Omental fat pad (tissue), 4 donors: ENCODE measurements at places on chromosomes 5 and 9. TPM values are rescaled to one million over a fixed set of nuclear protein-coding genes. Genes with fewer than 3 reads are reported as not detected.
A peak's percentile ranks its signal among the peaks of the same experiment; 100 is the strongest.

DNA sequence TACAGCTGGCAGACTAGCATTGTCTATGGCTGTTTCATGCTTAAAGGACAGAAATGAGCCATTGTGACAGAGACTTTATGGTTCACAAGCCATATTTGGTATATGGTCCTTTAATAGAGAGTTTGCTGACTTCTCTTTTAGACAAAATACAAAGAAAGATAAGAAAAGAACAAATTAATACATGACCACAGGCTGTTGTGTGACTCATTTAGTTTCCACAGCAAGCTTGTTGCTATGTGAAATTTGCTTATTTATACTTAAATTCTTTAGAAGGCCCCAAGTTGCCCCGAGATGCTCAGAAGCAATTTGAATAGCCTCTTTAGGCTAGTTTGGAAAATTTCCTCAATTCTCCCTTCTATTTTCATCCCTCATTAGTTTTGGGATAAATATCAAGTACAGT is 315.3 kb upstream of the RPS23 start:
- DNase-seq = no peak

GRCh38 chr9:115694014-115694413 is 459.6 kb upstream of the PAPPA start:
- DNase-seq = no peak

DNA sequence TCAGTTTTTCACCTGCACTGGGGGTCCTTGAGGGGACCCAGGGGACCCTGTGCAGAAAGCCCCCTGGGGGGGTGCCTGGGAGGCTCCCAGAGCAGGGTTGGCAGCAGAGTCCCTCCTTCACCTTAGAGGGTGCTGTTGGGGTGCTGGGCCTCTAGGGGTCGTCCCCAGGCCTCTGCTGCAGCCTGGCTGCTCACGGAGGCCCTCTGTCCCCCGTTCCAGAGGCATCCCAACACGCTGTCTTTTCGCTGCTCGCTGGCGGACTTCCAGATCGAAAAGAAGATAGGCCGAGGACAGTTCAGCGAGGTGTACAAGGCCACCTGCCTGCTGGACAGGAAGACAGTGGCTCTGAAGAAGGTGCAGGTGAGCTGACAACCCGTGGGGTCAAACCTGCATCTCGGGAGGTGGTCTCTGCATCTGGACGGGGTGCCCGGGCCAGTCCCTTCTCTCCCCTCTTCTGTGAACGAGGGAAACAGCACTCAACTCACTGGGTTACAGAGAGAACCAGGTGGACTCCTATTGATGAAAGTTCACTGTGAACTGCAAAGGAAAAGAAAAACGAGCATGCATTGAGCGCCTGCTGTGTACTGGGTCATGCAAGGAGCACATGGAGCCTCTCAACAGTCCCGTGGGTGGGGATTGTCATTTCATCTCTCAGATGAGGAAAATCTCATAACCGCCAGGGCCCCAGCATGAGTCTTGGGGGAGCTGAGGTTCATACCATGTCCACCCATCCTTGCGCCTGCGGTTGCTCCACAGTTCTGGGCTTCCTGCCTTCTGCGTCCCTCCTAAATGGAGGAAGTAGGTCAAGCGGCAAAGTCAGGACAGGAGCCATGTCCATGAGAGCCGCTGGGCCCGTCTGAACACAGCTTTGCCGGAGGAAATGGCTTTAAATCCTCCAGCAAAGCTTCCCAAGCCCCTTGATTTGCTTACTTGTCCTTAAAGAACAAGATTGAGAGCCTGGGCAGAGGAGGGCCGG is 54.8 kb downstream of the NEK6 start:
- no peak for DNase-seq

The SPATA31C1 gene
- not detected for total RNA-seq

DNA sequence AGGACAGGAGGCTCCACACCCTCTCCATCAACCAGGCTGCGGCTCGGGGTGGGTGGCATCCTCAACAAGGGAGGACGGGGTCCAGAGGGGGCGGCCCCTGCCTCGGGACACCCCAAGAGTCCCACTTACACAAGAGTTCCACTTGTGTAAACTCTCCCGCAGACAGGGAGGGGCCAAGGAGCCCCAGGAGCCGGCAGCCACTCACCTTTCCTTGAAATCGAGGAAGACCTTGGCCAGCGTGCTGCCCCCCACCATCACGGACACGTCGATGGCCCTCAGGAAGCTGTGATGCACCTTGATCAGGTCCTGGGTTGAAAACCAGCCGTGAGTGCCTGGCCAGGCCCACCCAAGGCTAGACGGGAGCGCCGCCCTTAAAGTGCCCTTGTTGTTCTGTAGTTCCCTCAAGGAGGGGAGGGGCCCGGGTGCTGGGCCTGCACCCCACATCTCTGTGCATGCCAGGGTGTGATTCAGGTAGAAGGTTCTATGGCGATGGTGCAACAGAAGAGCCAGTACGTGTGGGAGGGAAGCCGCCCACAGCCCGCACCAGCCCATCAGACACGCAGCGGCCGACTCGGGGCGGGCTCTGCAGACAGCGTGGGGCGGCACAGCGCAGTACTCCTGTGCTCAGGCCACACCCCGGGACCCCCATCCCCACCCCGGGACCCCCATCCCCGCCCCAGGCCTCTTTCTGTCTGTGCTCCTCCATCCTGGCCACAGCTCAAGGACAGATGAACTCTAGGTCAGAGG is 67.9 kb upstream of the SARDH start:
- DNase-seq = no peak

- no peak for DNase-seq
These were observed 17.1 kb downstream of the IGIP start for GRCh38 chr5:140142856-140143255.

- no peak for DNase-seq
These were observed 478.4 kb downstream of the ACTL7B start for GRCh38 chr9:108377382-108377781.

DNA sequence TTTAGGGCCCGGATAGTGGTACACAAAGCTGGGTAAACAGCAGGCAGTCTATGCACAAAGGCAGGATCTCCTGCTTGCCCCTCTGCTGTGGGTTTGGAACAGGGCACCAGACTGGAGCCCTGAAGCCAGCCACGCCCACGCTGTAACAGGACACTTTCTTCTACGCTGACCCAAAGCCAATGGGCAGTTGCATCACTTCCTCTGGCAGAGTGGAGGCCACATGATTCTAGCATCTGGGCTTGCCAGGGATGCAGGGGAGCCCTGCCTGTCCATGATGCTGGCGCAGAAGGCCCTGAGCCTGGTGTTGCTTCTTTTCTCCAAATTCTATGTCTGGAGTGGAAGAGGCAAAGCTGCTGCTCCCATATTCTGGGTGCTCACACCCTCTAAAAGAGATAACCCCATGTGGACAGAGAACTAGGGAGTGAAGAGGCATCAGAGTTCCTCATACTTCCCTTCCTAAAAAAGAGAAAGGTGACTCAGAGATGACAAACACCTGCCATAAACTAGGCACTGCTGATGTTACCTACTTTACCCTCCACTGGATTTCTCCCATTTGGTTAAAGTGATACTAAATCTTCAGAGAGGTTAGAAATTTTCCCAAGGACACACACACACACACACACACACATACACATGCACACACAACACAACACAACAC is 260.3 kb upstream of the KLF4 start:
- DNase-seq = peak; percentile 79

DNA sequence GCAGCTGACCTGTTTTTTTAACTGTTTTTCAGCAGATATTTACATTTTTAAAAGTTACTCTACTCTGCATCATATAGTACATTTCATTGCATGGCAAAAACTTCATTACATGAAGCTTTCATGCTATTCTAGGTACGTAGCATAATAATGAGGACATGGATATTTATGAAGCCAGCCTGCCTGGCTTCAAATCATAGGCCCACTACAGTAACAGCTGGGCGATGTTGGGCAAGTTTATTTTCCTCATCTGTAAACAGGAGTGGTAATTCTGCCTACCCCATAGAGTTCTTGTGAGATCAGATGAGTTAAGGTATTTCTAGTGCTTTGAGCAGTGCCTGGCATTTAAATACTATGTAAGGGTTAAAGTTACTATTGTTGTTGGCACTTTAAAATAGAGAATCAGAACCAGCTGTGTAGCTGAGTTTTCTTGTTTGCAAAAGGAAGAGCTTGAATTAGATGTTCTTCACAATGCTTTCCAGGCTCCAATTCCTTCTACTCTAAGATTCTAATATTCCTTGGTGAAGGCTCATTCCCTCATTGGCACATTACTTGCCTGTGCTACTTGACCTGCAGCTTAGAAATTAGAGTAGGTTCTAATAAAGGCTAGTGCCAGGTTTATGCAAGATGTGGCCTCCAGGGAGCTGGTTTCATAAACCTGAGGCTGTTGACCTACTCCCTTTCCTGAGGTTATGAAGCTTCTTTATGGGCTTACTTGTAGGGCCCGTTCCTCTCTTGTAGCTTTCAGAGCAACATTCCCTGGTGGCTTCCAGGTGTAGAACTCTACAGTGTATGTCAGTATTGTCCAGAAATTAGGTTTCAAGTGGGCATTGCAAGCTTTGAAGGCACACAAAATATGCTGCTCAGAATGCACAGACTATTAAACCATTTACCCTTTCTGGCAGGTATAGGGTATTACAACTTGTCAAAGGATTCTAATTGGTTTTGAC is 14.5 kb downstream of the ANP32B start:
- no peak for DNase-seq

The PDGFRB gene
- total RNA-seq = 141 TPM

DNA sequence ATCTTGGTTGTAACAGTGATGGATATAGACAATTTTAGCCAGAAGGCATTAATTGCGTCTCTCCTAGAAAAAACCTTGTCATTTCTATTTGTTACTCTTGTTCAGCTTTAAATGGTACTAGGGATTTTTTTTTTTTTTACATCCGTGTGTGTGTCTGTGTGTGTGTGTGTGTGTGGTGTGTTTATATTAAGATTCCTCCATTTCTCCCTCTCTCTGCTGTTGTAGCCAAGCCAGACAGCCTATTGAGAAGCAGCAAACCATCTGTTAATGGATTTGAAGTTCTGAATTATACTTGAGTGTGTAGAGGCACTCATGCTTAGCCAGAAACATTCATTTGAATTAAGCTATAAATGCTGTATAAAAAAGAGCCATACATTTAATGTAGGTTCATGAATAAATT is 72.3 kb downstream of the SLF1 start:
- DNase-seq = no peak

DNA sequence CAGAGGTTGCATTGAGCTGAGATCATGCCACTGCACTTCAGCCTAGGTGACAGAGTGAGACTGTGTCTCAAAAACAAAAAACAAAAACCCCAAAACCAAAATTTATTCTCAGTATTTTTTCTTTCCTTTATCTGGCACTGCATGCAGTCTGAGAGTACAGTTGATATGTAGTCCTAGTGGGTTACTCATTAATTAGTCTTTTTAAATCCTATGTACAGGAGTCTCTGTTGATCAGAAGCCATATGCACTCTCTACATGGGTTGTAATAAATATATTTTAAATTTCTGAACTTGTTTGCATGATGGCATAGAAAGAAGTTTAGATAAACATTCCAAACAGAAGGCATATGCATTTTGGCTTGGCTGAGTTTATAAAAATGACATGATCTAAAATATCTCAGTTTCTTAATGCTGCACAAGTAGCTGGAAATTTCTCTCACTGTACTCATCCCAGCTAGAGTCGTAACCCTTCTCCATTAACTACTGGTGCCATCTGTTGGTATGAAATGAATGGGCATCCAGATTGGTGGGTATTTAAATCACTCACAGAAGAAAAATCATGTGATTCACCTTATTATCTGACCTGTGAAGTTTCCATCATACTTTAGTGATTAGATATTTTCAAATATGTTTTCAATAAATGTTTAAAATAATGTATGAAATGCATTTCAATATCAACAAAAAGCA is 284.8 kb downstream of the CTNND2 start:
- DNase-seq = no peak

- no peak for DNase-seq
These were observed 68.7 kb downstream of the INSYN2B start for GRCh38 chr5:169911448-169912212.

DNA sequence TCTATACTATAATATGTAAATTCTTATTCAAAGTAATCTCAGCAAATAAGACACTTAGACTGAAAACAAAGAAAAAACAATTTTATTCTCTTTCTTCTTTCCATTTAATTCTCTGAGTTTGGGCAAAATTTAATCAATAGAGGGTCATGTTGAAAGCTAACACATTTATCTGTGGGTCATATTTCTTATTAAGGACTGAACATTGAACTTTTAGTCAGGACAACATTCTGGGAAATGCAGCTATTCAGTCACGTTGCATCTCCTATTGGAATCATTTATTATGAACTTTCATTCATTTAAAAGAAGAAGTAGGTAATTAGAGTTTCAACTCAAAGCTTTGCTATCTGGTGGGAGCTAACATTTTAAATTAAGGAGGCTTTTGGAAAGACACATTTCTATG is 372.5 kb downstream of the MAN2A1 start:
- no peak for DNase-seq

DNA sequence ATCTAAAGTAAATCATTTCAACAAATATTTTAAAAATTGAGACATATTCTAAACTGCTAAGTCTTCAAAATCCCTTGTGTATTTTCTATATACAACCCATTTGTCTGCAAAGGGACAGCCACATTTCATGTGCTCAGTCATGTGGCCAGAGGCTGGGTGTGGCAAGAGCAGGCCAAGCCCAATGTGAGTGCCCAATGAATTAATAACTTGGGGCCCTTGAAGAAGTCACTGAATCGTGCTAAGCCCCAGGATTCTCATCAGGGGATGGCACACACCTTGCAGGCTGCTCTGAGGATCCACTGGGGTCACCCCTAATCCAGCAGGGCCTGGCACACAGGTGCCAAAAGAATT is 78.2 kb upstream of the SMIM23 start:
- DNase-seq = no peak

The GFPT2 gene
- total RNA-seq = 96.8 TPM

The DEPDC1B gene
- total RNA-seq = 0.31 TPM

The TCF7 gene
- total RNA-seq = 4.3 TPM
